ENCODE measurements at places on chromosomes 5 and 9.

DNA sequence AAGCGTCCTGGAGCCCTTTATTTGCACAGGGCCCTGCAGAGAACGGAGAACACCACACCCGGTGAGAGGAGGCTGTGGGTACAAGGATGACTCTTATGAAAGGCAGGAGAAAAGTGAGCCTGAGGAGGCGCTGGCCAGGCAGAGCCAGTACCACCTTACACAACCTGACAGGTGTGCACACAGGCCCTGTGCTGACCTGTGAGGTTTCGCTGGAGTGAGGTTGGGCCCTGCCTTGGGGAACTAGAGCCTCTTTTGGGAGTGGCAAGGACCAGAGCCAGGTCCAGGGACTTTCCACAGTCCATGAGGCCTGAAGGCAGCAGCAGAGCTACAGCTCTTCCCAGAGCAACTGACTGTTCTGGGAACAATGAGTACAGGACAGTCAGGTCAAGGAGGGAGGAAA lies 3.1 kb downstream of the SRD5A1 start:
- DNase-seq = no peak

DNA sequence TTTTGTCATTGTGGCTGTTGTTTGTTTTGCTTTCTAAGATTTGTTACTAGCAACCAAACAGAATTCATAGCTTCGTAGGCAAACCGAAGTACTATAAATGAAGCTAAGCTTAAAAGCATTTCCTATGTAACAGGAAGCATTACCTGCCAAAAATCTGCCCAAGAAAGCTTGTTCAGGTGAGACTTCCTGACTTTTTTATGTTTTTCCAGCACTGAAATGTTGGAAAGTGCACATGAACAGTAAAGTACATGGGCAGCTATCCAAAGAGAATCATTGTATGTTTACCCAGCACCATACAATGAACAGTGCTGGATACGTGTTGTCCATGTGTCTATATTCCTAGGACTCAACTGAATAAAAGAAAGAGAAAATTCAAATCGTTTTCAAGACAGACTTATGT lies 247.1 kb downstream of the NFIB start:
- no peak for DNase-seq

GRCh38 chr5:78661691-78662090 lies 13.1 kb upstream of the LHFPL2 start:
- no peak for DNase-seq

- no peak for DNase-seq
Measured at GRCh38 chr5:133953568-133954145, 14.8 kb downstream of the C5orf15 start.

GRCh38 chr5:127369796-127370195 lies 79.2 kb downstream of the MEGF10 start:
- DNase-seq = no peak

GRCh38 chr9:126517833-126518356 lies 95.8 kb upstream of the LMX1B start:
- DNase-seq = no peak

GRCh38 chr5:172747471-172747870 lies 23.5 kb downstream of the DUSP1 start:
- DNase-seq = no peak

DNA sequence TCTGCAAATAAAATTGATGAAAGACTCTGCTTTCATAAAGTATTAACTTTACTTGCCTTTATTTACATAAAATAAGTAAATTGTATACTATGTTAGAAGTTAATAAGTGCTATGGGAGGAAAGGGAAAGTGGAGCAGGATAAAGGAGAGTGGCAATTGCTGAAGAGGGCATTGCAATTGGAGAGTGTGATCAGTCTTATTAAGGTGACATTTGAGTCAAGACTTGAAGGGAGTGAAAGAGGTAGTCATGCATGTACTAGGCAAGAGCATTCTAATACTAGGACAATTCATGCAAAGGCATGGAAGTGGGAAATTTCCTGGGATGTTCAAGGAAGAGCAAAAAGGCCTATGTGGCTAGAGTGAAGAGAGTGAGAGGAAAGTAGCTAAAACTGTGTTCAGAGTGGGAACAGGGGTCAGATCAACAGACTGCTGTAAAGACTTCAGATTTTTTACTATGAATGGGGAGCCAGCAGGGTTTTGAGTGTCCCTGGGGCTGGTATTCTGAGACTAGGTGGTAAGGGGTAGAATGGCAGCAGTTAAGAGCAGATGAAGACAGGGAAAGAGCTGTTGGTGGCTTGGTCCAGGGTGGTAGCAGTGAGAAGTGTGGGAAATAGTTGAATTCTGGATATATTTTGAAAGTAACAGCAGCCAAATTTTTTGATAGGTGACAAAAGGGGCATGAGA lies 182.3 kb upstream of the RIOK2 start:
- DNase-seq = no peak

GRCh38 chr9:128190516-128191405 lies 611 bp downstream of the CIZ1 start:
- no peak for DNase-seq

- DNase-seq = no peak
Measured at GRCh38 chr9:948497-948896, 28.0 kb upstream of the DMRT3 start.

DNA sequence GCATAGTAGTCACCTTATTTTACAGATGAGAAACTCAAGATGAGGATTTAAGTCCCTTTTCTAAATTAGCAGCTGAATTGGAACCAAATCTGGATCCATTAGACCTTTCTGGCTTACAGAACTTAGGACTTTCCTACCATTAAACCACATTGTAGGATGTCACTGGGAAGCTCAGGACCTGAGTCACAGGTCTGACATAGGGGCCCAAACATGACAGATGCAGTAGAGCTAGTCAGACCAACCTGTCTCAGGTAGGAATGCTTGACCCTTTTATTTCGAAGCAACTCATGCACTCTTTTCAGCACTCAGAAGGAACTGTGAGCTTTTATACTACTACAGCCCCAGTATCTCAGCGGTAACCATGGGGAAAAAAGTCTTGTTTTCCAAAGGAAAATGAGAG lies 2.6 kb downstream of the RAB24 start:
- DNase-seq = no peak

DNA sequence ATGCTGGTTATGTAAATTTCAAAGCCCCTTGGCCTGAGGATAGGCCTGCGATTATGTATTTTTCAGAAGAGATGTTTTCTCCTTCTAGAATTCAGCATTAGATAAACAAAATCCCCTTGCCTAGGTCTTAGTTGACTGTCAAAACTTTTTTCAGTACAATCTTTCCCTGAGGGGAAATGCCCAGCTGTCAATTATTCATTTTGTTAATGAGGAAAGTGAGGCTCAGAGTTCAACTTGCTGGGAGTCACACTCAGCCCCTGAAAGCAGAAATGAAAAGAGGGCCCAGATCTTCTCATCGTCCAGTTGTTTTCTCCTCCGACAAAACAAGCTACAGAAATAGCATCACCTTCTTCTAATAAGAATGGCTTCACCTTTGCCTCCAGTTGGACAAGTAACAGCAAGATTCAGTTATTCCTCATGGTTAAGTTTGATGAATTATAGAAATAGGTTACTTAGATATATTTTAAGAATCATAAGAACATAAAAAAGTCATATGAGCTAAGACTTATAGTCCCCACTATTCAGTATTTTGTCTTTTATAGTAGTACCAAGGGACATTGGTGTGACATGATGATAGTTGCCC lies 627.1 kb upstream of the WWC1 start:
- no peak for DNase-seq

GRCh38 chr5:125038477-125038876 lies 292.0 kb upstream of the ZNF608 start:
- DNase-seq = no peak

DNA sequence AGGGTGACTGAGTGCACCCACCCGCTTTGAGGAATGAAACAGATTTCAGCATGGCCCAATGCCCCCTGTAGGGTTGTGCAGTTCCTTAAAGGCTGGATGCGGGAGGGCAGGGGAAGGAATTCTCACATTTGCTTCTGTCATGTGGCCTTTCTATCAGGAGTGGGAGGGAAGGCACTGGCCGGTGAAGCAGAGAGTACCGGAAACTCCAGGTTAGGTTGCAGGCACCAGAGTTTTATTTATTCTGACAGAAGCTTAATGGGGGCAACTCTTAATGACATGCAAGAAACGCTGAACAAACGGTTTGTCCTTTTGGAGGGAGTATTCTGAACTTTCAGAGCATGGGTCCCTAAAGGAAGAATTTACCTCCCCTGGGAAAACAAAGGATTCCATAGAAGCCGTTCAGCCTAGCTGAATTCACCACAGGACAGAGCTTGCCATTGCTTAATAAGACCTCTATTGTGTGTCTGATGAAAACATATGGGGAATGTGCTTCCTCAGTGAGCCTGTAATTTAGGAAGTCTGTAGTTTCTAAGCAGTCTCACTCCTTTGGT lies 44.1 kb upstream of the EQTN start:
- no peak for DNase-seq

- no peak for DNase-seq
Measured at GRCh38 chr5:117088176-117088575, 513.6 kb upstream of the SEMA6A start.

DNA sequence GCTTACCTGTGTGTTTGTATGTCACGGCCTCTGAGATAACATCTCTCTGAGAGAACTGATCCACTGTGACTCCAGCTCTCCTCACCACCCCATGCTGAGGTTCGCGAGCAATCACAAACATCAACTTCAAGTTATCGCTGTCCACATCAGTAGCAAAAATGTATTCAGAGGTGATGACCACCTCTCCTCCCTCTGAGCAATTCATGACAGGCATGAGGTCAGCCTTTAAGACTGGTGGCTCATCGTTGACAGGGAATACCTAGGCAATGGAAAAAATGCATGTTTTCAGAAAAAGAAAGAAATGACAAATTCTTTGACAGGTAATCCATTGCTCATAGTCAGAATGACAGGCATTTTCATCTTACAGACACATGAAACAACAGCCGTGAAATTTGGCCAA lies 90.3 kb upstream of the CER1 start:
- DNase-seq = no peak

GRCh38 chr5:179321206-179321987 lies 23.9 kb downstream of the ADAMTS2 start:
- DNase-seq = no peak

DNA sequence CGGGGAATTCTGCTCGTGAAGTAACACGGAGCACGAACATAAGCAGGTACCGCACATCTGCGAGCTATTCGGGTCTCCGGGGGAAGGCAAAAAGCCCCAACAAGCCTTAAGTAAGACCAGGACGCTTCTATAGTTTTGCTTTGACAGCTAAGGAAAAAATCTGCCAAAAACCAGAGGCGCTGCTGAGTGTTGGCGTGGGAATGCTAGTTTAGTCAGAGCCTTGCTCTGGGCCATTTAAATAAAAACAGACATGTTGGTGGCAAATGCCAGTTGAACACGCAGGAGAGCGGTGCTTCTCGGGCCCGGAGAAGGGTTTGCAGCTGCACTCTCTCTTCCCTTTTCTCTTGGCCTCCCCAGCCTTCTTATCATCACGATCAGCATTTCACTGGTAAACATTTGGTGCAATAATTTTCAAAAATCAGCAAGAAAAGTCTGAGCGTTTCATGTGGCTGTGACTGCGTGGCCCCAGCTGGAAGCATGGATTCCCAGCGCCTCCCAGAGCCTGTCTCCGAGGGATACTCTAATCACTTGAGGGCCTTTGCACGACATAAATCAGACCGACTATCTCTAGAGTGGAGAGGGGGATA lies 6.4 kb upstream of the NOTCH1 start:
- no peak for DNase-seq

GRCh38 chr5:33679791-33680190 lies 212.0 kb downstream of the ADAMTS12 start:
- DNase-seq = no peak

- no peak for DNase-seq
Measured at GRCh38 chr5:9091896-9092662, 453.8 kb downstream of the SEMA5A start.

DNA sequence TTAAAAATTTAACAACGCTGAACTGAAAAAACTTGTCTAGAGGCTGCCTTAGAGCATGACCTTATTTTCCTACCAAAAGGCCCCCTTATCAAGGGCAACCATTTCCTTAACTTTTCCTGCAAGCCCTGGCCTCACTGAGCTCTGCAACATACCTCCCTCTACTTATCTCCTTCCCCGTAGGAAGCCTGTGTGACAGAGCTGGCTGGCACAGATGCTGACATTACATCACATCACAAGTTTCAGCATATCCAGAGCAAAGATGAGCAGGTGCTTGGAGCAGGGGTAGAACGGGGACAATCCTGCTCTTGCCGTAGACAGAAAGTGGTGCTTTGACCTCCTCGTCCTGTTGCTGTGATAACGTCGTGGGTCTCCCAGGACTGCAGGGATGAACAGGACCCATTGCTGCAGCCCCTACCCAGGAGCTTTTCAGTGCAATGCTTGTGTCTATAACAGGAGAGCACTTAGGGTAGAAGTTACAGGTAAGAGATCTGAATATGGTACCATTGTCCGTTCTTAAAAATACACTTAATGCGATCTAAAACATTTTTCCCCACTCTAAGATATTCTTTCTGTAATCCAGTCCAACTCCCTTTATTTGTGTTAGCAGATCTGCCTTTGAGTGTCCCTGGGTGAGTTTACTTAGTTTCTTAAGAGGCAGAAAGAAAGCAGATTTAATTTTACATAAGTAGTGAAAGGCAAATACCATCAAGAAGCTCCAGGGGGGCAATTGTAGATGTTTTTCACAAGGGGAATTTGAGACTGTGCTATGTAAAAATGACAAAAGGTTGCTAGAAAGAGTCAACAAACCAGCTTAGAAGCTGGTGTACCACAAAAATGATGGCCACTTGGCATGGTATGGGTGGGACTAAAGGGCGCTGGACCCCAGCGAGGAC lies 101.9 kb upstream of the EFNA5 start:
- no peak for DNase-seq
